SK-N-MC (cell line): ENCODE measurements at places on chromosomes 12 and 14.

- no peak for DNase-seq
Measured at GRCh38 chr12:110936367-110937103, 16.2 kb upstream of the MYL2 start.

DNA sequence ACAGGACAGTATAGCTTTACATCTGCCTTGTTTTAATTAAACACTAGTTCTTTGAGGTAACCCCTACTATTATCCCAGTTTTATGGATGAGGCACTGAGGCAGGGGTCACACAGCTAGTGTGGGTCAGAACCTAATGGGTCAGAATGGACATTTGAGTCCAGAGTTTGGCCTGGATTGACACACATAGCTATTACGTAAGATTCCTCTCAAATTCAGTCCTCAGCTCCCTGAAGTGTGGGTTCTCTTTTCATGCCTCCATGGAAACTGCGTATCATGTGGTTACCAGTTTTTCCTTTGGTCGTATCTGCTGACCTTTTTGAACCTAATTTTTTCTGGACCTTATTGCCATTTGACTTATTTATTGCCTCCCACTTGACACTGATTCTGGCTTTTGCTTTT, 40.4 kb downstream of the PSEN1 start:
- no peak for DNase-seq

DNA sequence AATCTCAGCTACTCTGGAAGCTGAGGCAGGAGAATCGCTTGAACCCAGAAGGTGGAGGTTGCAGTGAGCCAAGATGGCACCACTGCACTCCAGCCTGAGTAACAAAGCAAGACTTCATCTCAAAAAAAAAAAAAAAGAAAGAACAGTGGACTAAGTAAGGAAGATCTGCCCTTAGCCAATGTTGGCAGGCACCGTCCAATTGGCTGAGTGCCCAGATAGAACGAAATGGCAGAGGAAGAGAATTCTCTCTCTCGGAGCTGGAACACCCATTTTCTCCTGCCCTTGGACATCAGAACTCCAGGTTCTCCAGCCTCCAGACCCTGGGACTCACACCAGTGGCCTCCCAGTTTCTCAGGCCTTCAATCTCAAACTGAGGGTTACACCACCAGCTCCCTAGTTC, 49.9 kb downstream of the ESR2 start:
- DNase-seq: no peak

DNA sequence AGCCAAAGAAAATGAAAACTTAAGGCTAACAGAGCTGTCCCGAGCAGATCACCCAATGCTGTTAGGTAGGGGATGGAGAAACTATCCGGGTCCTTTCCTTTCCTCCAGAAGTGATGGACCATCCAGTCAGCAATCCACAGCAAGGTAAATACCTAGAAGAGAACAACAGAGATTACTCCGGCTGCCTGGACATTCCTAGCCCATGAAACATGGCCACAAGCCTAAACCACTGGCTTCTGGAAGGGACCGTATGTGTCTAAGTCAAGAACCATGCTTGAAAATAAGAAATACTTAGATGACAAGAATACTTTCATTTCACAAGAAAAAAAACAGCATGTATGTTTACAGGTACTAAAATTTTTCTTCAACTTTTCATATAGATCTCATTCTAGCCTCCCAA, 152.9 kb downstream of the SLC41A2 start:
- DNase-seq: no peak

- no peak for DNase-seq
Measured at GRCh38 chr14:75247286-75247922, 31.2 kb upstream of the FOS start.

DNA sequence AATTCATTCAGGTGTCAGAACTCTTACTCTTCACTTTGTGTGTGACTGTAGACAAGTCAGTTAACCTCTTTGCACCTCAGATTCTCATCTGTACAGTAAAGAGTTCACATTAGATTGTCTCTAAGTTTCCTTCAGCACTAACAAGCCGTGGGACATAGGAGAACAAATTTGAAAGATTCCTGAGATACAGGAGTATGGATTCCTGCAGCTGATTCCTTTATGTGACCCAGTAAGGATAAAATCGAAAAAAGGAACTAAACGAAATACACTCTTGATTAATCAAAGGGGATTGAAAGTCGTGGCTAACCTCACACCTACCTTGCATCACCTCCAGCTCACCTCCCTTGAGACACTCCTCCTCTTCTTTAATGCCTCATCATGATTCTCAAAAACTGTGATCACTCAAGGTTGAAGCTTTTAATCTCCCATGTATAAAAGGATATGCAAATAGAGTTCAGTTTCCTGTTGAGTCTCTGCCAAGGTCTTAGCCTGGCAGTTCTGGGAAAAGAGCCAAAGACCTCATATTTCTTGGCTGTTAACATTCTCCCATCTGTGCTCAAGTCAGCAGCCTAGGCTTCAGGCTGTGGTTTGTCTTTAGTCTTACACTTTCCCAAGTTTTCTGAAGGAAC, 156.6 kb downstream of the DAD1 start:
- peak; percentile 99 for DNase-seq

DNA sequence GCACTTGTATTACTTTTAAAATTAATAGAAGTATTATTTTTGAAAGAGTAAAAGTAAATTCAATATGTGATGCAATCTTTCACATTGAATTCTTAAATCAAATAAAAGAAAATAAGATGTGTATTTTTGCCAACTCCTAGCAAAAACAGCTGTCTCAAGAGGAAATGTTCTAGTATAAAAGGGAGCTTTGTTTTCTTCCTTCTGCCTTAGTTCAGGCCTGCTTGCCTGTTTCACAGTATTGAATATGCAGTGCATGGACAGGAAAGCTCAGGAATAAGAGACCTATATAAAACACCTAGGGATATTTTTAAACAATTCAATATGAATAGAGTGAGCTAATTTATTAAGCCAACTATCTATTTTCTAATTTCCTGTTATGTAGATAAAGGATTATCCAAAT, 294.8 kb upstream of the G2E3 start:
- DNase-seq: no peak

GRCh38 chr14:104118006-104118844, 20.2 kb upstream of the KIF26A start:
- no peak for DNase-seq

GRCh38 chr12:85424581-85425348, 144.7 kb downstream of the ALX1 start:
- DNase-seq: no peak

- no peak for DNase-seq
Measured at GRCh38 chr12:30622509-30622908, 73.2 kb downstream of the IPO8 start.

- no peak for DNase-seq
Measured at GRCh38 chr14:97380539-97380941, 583.4 kb downstream of the VRK1 start.

DNA sequence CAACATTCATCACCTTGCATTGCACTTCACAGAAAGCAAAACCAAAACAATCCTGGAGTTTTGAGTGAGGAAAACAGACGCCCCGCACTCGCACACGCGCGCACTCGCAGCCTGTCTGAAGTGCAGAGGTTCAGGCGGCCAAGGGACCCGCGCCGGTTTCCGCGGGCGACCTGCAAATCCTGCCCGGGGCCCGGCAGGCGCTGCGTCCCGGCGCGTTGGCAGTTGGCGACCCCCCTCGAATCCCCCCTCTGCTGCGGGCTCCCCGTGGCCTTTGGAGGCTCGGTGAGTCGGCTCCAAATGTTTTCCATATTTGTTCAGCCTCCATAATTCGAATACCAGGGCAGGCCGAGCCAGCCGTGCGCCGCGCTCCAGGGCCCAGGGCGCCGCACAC, at the start of gene SSPN:
Gene SSPN (plus strand): TSS at position 324 of the 391 bp plus-strand sequence. CDS start 100 bp downstream, outside the sequence.
- no peak for DNase-seq

DNA sequence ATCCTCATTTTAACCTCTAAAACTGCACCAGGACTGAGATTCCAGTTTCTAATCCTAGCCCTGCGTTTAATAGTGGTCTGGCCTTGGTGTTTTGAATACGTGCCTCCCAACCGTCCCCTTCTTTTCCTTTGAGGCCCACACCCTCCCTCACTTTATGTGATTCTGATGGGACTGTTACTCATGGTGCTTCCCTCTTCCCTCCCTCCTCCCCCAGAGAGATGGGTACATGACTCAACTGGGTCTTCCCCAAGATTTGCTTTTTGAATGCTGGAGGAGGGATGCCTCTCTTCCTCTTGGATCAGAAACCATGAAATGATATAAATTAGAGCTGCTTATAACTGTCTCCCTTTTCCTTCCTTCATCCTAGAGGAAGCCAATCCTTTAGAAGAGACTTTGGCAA, 8.2 kb upstream of the PPP2R5E start:
- DNase-seq: no peak

DNA sequence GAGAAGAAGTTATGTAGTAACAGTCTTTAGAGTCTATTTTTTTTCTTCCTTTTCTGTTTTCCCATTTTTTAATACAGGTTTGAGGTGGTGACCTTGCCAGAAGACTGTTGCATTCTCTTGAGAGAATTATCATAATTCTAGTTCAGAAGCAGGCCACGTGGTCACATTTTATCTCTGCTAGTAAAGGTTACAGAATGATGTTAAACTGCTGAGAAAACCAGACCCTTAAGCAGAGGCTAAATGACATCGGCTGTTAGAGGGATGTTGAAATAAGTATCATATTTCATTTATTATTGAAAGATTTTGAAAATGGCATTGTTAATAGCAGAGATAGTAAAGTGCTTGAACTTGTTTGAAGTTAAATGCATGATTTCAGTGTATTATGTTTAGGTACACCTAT, 49.2 kb downstream of the BRMS1L start:
- no peak for DNase-seq

DNA sequence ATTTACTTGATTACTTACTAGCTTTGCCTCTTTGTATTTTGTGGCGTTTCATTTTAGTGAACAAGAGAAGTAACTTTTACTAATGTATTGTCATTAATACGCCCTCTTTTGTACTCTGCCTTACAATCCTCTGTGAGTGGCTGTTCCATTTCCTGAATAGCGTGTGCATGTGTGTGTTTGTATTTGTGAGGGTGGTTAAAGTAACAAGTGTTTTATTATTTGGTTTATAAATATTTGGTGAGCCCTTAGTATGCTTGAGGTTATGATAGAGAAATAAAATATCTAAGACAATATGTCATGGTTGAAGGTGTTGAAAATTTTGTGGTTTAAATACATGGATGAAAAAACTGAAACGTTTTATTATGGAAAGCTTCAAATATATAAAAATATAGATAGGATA, 71.7 kb upstream of the REP15 start:
- no peak for DNase-seq

GRCh38 chr12:85273381-85274314, 6.4 kb upstream of the ALX1 start:
- no peak for DNase-seq

DNA sequence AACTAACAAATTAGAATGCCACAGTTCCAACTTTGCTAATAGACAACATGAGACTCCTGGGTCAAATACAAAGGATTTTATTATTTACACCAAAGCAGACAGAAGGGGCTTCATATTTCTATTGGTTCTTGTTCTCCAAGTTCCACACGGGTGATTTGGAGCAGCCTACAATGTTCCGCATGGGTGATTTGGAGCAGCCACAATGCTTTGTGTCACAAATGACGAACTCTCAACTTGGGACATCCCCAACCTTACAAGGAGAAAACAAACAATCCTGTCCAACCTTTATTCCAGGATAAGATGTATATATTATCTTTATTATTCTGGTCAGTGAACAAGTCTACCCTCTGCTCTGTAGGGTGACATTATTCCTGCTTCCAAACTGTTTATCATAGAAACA, 694.3 kb upstream of the MGAT4C start:
- DNase-seq: no peak

DNA sequence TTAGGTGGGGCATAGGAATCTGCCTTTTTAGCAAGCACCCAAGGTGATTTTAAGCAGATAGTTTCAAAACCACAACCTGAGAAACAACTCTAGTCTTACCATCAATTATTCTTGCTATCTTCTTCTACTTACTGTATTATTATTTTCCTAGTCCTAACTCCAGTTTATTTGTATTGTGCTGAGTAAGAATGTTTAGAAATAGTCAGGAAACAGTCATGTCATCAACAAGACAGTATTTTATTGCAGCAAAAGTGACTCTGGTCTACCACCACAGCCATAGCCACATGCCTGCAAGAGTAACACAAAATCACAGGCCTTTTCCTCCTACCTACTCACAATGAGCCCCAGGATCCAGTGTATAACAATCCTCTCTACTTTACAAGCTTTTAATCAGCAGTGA, 46.3 kb upstream of the FLRT2 start:
- no peak for DNase-seq

- peak; percentile 72 for DNase-seq
Measured at GRCh38 chr12:80422550-80422949, 21.5 kb upstream of the PTPRQ start.

DNA sequence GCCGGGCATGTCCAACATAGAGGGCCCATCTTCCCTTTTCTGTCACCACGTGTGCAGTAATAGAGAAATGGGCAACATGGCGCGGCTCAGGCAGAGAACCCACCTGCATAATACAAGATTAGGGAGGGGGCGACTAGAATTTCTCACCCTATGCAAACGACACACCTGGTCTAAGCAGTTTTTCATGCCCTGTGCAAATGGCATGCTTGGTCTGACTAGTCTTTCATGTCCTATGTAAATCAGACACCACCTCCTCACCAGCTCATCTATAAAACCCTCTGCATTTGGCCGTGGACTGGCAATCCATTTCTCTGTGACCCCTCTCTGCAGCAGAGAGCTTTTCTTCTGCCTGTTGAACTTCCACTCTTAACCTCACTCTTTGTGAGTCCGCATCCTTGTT, 180.2 kb upstream of the PZP start:
- no peak for DNase-seq

DNA sequence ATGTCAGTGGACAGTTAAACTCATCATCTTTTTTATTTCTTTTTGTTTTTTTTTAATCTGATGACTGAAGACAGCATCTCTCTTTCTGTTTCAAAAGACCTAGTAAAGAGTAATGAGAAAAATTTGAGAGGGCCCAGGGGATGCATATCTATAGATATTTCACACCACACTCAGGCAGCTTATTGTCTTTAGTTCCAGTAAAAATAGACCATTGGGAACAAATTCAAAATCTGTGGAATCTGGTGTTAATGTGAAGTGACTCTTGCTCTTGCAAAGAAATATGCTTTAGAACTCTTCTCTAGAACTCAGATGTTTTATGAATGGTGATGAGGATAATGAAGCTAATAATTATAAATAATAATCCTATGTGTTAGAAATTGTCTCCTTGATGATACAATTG, 214.5 kb upstream of the ATP2B1 start:
- DNase-seq: no peak

DNA sequence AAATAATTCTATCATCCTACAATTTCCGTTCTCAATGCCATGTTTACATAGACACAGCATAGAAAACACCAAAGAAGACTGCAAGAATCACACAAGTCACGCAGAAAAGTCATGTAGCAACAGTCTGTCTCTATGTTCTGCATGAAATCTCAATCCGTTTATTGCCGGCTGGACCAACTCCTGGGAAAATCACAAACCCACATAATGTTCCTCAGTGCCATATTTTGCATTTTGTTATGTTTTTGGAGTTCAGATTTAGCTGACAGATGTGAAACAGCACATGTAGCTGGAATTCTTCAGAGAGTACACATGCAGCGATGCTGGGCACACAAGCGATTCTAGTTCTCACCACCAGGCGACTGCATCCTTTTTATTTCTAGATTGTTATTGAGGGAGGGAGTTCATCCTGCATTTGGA, 193.1 kb downstream of the APAF1 start:
- no peak for DNase-seq
